Stimulated activated CD8-positive, alpha-beta memory T cell treated with anti-CD3 and anti-CD28 coated beads, Interleukin-15, amount 100 ng/mL, for 48 hours (primary cell): ENCODE measurements at places on chromosomes 2 and 18.

DNA sequence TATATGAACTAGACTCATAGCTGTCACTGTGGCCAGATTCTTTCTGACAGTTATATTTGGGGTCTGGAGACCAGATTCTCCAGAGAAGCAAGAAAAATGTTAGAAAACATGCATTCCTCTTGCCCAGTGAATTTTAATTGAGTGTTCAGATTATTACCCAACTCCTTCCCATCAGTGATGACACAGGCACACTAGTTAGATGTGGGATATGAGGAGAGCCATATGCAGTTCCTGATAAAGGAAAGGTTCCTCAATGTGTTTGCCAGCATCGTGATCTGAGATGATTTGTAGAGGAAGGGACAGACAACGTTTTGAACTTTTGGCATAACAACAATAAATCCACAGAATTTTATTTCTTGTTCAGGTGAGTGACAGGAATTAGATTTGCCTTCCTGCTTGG is 308.6 kb downstream of the PIEZO2 start:
- no peak for DNase-seq

DNA sequence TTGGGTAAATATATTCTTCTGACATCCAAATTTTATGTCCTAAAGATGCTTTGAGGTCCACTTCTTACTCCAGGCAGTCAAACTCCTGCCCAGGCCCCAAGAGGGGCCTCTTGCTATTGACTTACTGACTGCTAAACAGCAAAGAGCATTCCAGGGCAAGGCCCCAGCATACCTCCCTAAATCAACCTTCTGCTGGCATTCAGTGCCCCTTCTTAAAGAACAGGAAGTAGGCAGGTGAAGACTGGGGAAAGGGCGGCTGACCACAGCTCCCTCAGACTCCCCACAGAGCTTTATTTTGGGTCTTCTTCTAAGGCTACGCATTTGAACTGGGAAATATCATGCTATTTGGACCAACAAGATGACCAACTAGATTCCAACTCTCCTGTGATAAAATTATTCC is 68.9 kb downstream of the USP40 start:
- DNase-seq: no peak

DNA sequence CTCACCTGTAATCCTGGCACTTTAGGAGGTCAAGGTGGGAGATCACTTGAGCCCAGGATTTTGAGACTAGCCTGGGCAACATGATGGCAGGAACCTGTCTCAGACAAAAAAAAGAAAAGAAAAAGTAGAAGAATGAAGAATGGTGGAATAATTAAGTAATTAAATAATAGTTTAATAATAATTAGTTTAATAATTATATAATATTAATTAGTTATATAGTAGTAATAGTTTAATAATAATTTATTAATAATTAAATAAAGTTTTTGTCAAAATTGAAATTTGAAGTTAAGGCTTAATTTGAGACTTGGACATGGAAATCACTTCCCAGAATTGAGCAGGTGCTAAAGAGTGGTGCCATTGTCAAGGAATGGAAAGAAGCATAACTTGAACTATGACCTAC is 52.2 kb upstream of the ABCA12 start:
- DNase-seq: no peak

- no peak for DNase-seq
Measured at GRCh38 chr2:175981551-175981950, 20.5 kb downstream of the LNPK start.

DNA sequence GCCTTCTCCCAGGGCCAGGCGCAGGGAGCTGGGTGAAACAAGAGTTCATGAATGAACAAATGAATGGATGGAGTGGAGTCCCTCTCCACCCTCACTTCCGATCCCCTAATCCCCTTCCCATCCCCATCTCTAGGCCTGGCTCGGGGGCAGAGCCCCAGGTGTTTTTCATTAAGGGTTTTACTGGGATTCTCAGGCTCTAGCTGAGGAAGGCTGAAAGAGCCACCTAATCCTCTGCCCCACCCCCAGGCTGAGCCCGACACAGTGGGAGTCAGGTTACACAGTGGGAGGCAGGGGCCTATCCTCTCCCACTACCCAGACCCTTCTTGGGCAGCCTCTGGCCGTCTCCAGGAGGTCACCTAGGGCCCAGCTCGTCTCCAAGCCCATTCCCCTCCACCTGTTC is 36.1 kb downstream of the SDC1 start:
- DNase-seq: no peak

- DNase-seq: no peak
Measured at GRCh38 chr2:203379156-203379555, 51.0 kb downstream of the ABI2 start.

DNA sequence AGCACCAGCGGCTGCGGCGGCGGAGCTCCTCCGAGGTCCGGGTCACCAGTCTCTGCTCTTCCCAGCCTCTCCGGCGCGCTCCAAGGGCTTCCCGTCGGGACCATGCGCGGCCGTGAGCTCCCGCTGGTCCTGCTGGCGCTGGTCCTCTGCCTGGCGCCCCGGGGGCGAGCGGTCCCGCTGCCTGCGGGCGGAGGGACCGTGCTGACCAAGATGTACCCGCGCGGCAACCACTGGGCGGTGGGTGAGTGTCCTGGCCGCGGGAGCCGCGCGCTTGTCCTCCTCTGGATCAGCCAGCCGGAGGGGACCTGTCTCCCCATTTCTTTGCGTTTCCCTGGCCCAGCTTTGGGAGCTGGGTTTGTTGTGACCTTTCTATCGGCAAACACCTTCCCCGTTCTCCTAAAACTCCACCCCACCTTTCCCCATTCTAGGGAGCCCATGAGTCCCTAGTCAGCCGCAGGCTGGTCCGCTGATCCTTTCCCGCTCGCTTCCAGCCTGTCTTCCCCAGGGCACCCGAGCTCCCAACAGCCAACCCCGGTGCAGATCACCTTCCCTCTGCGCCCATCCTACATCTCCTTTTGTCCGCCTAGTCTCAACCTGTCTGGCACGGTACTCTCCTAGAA is 316 bp downstream of the GRP start:
- DNase-seq: no peak

DNA sequence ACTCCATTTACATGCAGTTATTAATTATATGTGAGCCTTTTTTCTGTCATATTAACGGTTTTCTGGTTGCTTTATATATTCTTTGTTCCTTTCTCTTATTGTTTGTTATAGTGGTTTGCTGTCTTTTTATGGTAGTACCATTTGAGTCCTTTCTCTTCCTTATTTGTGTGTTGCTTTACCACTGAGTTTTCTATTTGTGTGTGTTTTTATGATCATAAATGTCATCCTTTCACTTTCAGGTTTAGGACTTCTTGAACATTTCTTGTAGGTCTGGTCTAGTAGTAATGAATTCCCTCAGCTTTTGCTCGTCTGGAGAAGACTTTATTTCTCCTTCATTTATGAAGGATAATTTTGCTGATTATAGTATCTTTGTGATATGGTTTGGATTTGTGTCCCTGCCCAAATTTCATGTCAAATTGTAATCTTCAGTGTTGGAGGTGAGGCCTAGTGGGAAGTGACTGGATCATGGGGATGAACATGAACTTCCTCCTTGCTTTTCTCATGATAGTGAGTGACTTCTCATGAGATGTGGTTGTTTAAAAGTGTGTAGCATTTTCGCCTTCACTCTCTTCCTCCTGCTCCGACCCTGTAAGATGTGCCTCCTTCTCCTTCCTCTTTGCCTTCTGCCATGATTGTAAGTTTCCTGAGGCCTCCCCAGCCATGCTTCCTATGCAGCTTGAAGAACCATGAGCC is 11.5 kb downstream of the GCC2 start:
- DNase-seq: no peak

DNA sequence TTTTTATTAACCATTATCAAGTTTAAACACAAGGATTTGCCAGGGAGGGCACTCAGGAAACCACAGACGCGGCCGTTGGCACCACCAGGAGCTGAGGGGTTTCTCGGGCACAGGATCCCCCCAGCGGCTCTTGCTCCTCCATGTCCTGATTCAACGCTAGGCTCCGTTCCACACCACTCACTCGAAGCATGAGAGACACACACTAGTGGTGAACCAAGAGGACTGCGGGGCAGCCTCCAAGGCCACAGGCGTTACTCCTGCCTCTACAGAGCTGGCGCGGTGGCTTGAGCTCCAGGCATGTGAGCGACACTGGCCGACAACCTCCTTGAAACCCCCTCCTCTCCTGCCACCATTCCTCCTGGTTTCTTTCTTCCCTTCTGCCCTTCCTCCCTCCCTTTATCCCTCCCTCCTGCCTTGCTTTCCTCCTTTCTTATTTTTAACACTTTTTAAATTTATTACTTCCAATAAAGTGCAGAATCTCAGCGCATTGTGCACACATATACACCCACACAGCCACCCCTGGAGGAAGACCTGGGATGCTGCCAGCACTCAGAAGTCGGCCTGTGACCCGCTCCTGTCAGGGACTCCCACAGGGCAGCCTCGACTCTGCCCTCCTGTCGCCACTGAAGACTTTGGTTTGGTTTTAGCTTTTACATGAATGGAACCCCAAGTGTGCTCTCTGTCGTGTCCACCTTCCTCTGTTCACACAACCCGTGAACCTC is 21.7 kb downstream of the COX7A2L start:
- DNase-seq: no peak

DNA sequence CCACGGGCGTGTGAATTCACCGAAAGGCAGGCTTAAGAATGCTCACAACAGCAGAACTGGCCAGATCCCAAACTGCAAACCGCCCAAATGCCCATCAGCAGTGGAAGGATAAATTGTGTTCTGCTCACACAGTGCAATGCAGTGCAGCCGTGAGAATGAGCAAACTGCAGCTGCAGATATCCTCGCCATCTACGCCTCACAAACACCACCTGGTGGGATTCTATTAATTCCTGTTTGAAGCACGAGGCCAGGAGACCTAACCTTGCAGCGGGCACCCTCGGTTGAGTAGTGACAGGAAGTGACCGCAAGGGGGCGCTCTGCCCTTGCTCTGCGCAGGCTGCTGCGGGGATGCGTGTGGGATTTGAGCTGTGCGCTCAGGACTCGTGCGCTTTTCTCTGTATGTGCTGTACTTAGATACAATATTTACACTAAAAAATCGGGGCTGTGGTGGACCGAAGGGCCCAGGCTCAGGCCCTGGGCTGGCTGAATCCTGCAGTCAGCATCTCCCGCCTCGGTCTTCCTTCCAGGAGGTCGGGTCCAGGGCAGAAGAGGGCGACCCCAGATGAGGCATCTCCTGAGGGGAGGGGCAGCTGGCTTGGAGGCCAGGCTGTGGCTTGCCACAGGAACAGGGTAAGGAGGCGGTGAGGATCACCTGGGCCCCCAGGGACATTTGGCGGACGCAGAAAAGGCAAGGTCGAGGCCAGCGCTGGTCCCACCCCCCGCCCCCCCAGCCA is 19.8 kb upstream of the PDIA6 start:
- DNase-seq: peak; percentile 70

- no peak for DNase-seq
Measured at GRCh38 chr2:118689033-118689432, 158.4 kb downstream of the EN1 start.

GRCh38 chr2:192190474-192190873 is 4.3 kb downstream of the TMEFF2 start:
- DNase-seq: no peak

DNA sequence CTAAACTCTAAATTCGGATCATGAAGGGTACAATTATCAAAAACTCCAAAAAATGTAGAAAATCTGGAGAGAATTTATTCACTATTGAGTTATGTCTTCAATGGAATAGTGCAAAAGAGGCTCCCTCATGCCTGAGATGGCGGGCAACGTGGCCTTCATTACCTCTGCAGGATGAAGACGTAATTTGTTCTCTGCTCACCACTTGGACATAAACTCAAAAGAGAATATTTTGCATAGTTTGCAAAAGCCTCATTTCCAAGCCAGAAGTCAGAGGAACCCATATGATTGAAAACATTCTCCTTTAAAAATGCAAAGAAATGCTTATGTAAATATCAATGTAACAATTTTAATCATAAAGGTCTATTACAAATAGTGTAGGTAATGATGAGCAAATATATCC is 58.7 kb downstream of the SLC25A12 start:
- DNase-seq: no peak

- DNase-seq: no peak
Measured at GRCh38 chr2:11914455-11914854, 168.0 kb downstream of the LPIN1 start.

DNA sequence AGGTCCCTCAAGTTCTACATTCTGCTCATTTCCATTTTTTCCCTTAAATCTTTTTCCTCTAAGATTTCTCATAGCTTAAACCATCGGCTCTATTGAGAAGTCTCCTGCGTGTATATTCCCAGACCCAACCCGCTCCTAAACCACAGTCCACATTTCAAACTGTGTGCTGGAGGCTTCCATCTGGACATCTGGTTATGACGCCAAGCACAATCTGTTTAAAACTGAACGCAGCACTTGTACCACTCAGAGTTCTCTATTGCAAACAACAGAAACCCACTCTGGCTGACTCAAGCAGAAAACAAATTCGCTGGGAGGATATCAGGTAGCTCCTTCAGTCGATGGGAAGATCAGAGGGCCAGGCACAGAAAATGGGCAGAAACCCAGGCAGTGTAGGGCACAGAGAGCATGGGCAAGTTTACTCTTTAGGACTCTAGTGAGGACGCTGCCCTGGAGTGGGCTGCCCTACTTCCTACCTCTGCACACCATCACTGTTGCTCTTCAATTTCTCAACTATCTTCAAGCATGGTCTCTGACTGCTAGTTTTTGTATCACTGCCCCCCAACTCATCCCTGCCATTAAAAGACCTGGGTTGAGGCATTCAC is 5.6 kb upstream of the EML4 start:
- no peak for DNase-seq

DNA sequence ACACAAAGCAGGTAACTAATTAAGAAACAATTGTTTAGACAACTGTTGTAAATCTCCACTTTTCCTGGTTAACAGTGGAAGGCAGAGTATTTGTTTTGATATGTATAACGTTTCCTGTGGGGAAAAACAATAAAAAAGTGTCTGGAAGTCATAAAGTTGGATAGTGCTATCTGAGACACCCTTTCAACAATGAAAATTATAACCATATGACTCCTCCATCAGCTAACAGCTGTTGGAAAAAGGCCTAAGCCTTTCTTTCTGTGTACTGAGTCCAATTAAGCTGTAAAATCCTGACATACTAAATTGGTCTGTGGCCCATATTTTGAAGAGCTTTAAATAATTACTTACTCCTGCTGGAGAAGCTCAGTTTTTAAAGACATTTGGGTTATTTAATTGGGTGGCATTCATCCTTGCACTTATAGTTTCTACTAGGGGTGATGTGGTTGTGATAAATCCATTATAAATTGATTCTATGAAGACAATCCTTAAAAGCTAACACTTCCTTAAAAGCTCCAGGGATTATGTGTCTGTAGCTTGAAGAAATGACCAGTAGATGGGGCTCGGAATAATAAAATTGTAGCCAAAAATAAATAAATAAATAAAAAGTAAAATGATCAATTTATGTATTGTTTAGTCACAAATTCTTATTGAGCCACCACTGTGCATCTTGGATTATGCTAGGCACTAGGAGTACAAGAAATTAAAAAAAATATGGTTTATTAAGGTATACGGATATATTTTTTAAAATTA is 698.1 kb upstream of the NXPH2 start:
- DNase-seq: no peak

DNA sequence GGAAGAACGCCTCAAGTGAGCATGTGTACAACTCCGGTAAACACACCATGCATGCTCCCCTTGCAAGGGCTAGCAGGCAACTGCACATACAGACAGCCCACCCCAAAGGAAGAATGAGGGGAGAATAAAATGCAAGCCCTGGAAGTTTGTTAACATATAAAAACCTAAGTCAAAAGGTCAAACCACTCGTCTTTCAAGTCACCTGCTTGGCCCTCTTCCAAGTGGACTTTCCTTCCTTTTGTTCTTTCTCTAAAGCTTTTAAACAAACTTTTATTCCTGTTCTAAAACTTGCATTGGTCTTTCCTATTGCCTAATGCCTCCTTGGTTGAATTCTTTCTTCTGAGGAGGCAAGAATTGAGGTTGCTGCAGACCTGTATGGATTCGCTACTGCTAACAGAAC is 5.2 kb upstream of the RPIA start:
- no peak for DNase-seq
